ENCODE measurements at places on chromosomes 6 and 20.

- no peaks in the 10 kb centered on the region for H3K27me3 ChIP-seq
- DNase-seq = no peak
- H3K4me1 ChIP-seq = peaks cover 56% of the 10 kb centered on the region
- peak overlapping the region; percentile 26 for H3K27ac ChIP-seq
Measured at GRCh38 chr20:57662456-57663240, 42.4 kb upstream of the ZBP1 start.

GRCh38 chr6:136684466-136684865 lies 107.8 kb downstream of the MAP3K5 start:
- H3K36me3 ChIP-seq = no peaks in the 10 kb centered on the region
- H3K27ac ChIP-seq = peak overlapping the region; percentile 43
- peaks cover 4% of the 10 kb centered on the region for H3K4me1 ChIP-seq
- DNase-seq = no peak
- H3K27me3 ChIP-seq = no peaks in the 10 kb centered on the region

DNA sequence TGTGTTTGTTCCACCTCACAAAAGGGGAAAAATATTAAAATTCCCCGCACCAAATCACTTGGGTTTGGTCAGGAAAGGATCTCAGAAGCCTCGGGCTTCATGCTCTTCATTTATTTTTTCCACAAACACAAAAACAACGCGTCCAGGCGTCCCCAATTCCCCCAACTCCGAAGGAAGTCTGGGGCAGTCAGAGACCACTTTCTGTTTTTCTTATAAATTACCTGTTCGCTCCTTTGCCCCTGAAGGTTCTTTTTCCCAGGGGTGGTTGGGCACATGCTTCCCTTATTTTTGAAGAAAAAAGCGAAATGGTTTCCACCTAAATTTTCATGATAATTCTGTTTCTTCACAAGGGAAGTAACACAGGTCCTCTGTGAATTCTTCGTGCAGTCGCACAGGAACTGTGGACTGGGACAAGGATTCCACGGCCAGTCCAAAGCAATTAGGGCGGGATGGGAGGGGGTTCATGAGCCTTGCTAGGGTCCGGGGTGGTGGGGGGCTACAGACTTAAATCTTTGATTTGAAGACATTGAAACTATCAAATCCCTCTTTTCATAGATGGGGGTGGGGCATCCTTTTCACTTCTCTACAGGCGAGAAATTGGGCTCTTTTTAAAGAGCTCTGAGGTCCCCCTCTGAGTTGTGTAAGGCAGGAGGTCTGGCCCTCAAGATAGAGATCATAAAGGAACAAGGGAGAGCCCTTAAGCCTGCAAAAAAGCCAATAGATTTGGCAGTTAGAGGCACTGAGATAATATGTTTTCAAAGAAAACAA lies 30.5 kb upstream of the HFE start:
- no peaks in the 10 kb centered on the region for H3K27me3 ChIP-seq
- no peak for DNase-seq
- H3K4me1 ChIP-seq = no peaks in the 10 kb centered on the region

DNA sequence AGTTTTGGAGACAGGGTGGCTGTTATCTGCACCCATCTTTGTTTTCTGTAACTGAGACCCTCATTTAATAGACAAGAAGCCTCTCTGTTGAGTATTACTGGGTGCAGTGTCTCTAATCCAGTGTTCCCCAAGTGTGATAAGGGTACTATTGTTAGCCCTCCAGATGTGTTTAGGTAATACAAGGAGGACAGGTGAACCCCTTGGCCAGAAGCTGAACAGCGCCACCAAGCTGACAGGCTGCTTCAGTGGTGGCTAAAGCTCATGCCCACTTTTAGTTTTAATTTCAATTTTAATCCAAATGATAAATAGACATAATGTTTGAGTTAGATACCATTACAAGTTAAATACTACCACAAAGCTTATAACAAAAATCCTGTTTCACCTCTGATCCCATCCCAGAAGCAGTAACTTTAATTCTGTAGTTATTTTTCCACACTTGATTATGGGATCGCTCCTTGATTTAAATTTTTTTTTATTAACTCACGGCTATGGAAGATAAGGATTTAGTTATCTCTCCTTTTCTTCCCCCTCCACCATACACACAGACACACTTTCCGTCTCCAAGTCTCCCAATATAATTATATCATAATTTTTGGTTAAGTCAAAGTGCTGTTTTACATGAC lies 8.4 kb upstream of the STK35 start:
- H3K27me3 ChIP-seq = no peaks in the 10 kb centered on the region
- H3K27ac ChIP-seq = no peak overlapping the region
- H3K36me3 ChIP-seq = no peaks in the 10 kb centered on the region
- H3K4me3 ChIP-seq = no peak overlapping the region

- peak; percentile 39 for DNase-seq
- no peak overlapping the region for H3K4me3 ChIP-seq
- H3K27ac ChIP-seq = no peak overlapping the region
- H3K27me3 ChIP-seq = no peaks in the 10 kb centered on the region
- H3K36me3 ChIP-seq = no peaks in the 10 kb centered on the region
Measured at GRCh38 chr20:59774921-59775686, 158.3 kb downstream of the SYCP2 start.

DNA sequence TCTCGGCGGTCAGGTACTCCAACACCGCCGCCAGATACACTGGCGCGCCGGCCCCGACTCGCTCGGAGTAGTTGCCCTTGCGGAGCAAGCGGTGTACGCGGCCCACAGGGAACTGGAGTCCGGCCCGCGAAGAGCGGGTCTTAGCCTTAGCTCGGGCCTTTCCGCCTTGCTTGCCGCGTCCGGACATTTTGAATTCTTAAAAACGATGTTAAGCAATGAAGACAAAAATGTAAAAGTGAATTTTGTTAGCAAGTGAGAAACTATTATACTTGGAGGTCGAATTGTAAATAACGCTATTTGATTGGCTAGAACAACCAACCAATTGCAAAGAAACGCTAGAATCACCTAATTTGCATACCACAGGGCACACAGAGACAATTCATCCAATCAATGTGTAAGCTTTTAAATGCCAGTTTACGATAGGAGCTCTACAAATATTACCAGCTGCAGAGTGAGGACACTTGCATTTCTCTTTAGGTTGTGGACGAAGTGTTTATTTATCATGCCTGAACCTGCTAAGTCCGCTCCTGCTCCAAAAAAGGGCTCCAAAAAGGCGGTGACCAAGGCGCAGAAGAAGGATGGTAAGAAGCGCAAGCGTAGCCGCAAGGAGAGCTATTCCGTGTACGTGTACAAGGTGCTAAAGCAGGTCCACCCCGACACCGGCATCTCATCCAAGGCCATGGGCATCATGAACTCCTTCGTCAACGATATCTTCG lies 112.0 kb downstream of the HFE start:
- DNase-seq = peak; percentile 82
- peak overlapping the region; percentile 92 for H3K27ac ChIP-seq
- H3K27me3 ChIP-seq = no peaks in the 10 kb centered on the region

GRCh38 chr6:79812195-79812594 lies 135.2 kb downstream of the ELOVL4 start:
- H3K27ac ChIP-seq = no peak overlapping the region
- no peaks in the 10 kb centered on the region for H3K36me3 ChIP-seq
- H3K4me1 ChIP-seq = no peaks in the 10 kb centered on the region
- H3K27me3 ChIP-seq = no peaks in the 10 kb centered on the region
- H3K4me3 ChIP-seq = no peak overlapping the region

GRCh38 chr20:20747298-20747697 lies 34.9 kb upstream of the RALGAPA2 start:
- no peak overlapping the region for H3K27ac ChIP-seq
- no peaks in the 10 kb centered on the region for H3K4me1 ChIP-seq
- H3K36me3 ChIP-seq = no peaks in the 10 kb centered on the region

- no peak overlapping the region for H3K4me3 ChIP-seq
- H3K36me3 ChIP-seq = no peaks in the 10 kb centered on the region
- H3K27ac ChIP-seq = no peak overlapping the region
- H3K27me3 ChIP-seq = no peaks in the 10 kb centered on the region
- no peak for DNase-seq
- H3K4me1 ChIP-seq = no peaks in the 10 kb centered on the region
Measured at GRCh38 chr20:32523613-32524213, 61.4 kb downstream of the NOL4L start.

GRCh38 chr6:132286298-132287019 lies 114.8 kb downstream of the MOXD1 start:
- no peaks in the 10 kb centered on the region for H3K27me3 ChIP-seq
- no peak overlapping the region for H3K27ac ChIP-seq
- no peak for DNase-seq
- no peak overlapping the region for H3K4me3 ChIP-seq
- H3K4me1 ChIP-seq = no peaks in the 10 kb centered on the region

- no peaks in the 10 kb centered on the region for H3K4me1 ChIP-seq
- no peak overlapping the region for H3K4me3 ChIP-seq
- no peaks in the 10 kb centered on the region for H3K36me3 ChIP-seq
- no peak for DNase-seq
- no peaks in the 10 kb centered on the region for H3K27me3 ChIP-seq
Measured at GRCh38 chr6:15927531-15928225, 201.2 kb upstream of the MYLIP start.

DNA sequence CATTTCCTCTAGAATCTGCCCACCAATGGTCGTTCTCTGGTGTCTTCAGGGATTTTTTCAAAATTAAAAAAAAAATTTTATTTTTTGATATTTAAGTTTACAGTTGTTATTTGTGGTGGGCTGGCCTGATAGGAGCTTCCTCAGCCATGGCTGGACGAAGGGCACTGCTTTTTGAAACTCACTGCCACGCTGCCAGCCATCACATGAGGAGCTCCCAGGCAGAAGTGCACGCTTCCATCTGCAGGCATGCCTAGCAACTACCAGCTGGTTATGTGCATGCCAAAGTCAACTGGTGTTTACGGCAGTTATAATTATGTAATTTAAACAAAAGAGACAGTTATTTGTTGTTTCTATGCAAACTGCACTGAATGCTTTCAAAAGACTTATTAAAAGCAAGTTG lies 105.1 kb downstream of the IRF4 start:
- H3K4me1 ChIP-seq = no peaks in the 10 kb centered on the region
- no peaks in the 10 kb centered on the region for H3K27me3 ChIP-seq
- H3K4me3 ChIP-seq = no peak overlapping the region

DNA sequence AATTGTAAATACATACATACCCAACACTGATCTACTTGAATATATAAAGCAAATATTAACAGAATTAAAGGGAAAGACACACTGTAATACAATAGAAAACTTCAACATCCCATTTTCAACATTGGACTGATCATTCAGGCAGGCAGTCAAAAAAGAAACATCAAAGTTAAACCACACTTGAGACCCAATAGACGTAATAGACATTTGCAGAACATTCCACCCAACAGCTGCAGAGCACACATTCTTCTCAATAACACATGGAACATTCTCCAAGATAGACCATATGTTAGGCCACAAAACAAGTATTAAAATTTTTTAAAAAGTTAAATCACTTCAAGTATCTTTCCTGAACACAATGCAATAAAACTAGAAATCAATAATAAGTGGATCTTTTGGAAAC lies 698.2 kb downstream of the COL12A1 start:
- H3K4me3 ChIP-seq = no peak overlapping the region
- H3K4me1 ChIP-seq = no peaks in the 10 kb centered on the region
- DNase-seq = no peak
- no peak overlapping the region for H3K27ac ChIP-seq
- no peaks in the 10 kb centered on the region for H3K36me3 ChIP-seq

GRCh38 chr6:4225161-4225872 lies 89.9 kb upstream of the ECI2 start:
- DNase-seq = no peak
- H3K27me3 ChIP-seq = no peaks in the 10 kb centered on the region
- no peak overlapping the region for H3K27ac ChIP-seq
- no peaks in the 10 kb centered on the region for H3K4me1 ChIP-seq

- no peak overlapping the region for H3K4me3 ChIP-seq
- H3K36me3 ChIP-seq = no peaks in the 10 kb centered on the region
- H3K4me1 ChIP-seq = no peaks in the 10 kb centered on the region
- no peak for DNase-seq
Measured at GRCh38 chr6:147063469-147064031, 140.7 kb upstream of the STXBP5 start.

GRCh38 chr20:32534661-32535240 lies 50.4 kb downstream of the NOL4L start:
- DNase-seq = no peak
- peaks cover 7% of the 10 kb centered on the region for H3K27me3 ChIP-seq
- no peaks in the 10 kb centered on the region for H3K36me3 ChIP-seq
- no peak overlapping the region for H3K27ac ChIP-seq
- H3K4me3 ChIP-seq = no peak overlapping the region

GRCh38 chr6:109381061-109381746 lies 1.1 kb downstream of the CD164 start:
- DNase-seq = no peak
- no peaks in the 10 kb centered on the region for H3K27me3 ChIP-seq
- no peaks in the 10 kb centered on the region for H3K4me1 ChIP-seq

DNA sequence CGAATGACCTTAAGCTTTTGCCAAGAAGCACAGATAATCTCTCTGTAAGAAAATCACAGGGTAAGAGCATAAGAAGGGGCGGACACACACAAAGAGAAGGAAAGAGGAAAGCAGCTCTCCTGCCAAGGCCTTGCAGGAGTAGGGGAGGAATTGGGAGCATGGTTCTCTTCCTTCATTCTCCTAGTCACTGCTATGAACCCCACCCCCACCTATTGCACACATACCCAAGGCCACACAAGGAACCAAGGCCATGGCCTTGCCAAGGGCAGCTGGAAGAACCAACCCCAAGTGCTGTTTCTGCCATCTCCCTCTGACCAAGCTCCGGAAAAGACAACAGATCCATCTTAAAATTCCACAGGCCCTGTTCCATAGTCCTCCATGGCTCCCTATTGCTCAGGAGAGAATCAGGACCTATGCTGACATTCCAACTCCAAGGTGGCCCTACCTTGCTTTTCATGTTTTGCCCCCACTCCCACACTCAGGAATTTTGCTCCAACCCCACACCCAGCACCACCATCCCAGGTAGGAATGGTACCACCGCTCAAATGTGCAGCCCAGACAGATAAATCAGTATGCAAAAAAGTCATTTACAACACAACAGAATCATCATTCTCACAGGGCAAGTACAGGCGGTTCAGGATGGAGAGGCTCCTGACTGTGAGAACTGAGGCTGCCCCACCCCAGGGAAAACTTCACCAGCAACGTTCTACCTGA lies 31.3 kb downstream of the TRAM2 start:
- no peak overlapping the region for H3K4me3 ChIP-seq
- no peaks in the 10 kb centered on the region for H3K27me3 ChIP-seq
- H3K36me3 ChIP-seq = no peaks in the 10 kb centered on the region
- DNase-seq = no peak
- H3K27ac ChIP-seq = peak overlapping the region; percentile 87

GRCh38 chr6:110232450-110232849 lies 52.2 kb downstream of the CDC40 start:
- H3K27me3 ChIP-seq = no peaks in the 10 kb centered on the region
- no peak overlapping the region for H3K4me3 ChIP-seq
- DNase-seq = no peak
- H3K27ac ChIP-seq = peak overlapping the region; percentile 54
- H3K36me3 ChIP-seq = no peaks in the 10 kb centered on the region
- H3K4me1 ChIP-seq = no peaks in the 10 kb centered on the region

- H3K27me3 ChIP-seq = no peaks in the 10 kb centered on the region
- H3K36me3 ChIP-seq = no peaks in the 10 kb centered on the region
- H3K4me3 ChIP-seq = no peak overlapping the region
- no peak for DNase-seq
Measured at GRCh38 chr6:21045135-21045700, 511.0 kb downstream of the CDKAL1 start.
